ENCODE measurements at places on chromosomes 4 and X. TPM values are rescaled to one million over a fixed set of nuclear protein-coding genes. Genes with fewer than 3 reads are reported as not detected.

DNA sequence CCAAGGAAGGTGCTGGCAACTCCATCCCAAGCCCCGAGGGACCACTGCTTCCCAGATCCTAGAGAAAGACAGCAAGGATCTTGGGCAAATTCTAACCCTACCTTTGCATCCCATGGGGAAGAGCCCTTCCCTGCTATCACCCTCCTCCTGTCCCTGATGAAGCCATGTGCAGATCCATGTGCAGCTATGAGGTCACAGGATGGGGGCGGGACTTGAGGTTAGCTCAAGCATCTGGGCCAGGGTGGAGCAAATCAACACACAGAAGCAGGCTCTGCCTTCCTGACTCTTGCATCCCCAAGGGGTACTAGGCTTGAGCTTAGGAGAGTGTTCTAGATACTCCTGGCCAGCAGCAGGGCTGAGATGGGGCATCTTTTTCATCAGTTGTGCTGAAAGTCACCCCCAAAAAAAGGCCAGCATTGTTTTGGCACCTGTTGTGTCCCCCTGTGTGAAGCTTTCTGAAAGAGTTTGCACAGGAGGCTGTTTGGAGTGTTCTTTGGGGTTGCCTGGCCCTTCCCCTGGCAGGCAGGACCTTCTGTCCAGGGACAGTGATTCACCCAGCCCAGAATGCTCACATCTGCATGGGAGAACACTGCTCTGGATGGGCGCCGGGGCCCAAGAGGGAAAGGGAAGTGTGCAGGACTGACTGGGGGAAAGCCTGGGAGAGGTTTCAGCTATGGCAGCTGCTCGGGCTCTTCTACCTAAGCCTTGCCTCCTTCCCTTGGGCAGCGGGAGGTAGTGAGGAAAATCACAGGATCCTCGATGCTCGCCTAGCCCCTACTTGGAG lies 50.8 kb downstream of the PRPS1 start:
- DNase-seq: no peak

DNA sequence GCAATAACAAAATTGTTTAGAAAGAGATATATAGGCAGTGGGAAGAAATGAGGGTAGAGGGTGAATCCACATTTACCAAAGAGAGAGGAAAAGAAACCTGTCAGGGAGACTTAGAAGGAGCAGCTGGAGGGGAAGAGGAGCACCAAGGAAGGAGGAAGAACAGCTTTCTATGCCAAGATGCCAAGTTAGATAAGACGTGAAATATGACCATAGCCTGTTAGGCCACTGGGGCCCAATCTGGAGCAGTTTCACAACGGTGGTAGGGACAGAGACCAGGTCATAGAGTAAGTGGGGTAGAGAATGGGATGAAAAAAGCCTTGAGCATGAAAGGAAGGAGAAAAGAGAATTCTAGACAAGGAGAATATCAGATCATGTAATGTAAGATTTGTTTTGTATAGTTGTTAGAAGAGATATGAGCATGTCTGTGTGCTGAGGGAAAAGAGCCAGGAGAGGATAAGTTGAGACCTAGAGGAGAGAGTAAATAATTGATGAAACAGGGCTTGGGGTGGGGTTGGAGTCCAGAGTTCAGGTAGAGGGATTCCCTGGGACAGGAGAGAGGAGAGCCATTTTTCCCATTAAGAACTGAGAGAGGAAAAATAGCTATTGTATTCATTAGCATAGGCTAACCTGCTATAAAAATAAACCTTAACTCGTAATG lies 4.4 kb upstream of the SOWAHB start:
- DNase-seq: no peak

DNA sequence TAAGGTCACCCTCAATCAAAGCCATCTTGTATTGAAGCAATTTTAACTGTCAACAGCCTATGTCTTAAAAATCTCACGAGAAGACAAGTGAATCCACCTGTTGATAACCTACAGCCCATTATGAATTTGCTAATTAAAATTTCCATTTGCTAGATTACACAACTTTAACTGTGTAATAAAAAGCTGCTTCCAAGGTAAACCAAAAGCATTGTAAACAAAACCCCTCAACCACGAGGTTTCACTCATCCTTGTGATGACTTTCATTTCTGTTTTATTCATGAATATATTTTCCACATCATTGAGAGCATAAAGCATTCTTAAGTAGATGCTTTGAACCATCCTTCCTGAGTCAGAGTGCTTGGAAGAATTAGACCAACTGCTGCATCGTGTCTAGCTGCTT lies 217.5 kb upstream of the GYPA start:
- DNase-seq: no peak

GRCh38 chr4:28548594-28548993 lies 1688.0 kb downstream of the STIM2 start:
- DNase-seq: no peak

LRPAP1 gene
- 82.9 TPM for total RNA-seq

SASH3 gene
- not detected for total RNA-seq

All from osteoblast (primary cell).